Coronary artery (tissue), 2 donors: ENCODE measurements at places on chromosomes 13 and 19.

GRCh38 chr13:30373727-30374126 lies 48.6 kb upstream of the UBE2L5 start:
- DNase-seq = no peak

DNA sequence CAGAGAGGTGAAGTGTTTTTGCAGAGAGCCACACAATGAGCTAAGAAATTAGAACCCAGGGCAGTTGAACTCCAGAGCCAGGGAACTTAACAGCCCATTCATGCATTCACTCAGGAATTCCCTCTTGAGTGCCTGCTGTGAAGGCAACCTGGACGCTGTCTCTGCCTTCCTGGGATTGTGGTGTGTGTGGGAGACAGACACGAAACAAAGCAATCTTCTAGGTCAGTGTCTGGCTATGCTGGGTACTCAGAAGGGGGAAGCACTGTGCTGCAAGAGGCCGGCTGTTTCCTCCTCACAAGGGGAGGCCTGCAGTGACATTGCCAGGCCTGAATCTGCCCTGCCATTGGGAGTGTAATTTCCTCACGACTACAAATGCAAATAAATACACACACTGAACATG lies 9.7 kb downstream of the BCKDHA start:
- no peak for DNase-seq

DNA sequence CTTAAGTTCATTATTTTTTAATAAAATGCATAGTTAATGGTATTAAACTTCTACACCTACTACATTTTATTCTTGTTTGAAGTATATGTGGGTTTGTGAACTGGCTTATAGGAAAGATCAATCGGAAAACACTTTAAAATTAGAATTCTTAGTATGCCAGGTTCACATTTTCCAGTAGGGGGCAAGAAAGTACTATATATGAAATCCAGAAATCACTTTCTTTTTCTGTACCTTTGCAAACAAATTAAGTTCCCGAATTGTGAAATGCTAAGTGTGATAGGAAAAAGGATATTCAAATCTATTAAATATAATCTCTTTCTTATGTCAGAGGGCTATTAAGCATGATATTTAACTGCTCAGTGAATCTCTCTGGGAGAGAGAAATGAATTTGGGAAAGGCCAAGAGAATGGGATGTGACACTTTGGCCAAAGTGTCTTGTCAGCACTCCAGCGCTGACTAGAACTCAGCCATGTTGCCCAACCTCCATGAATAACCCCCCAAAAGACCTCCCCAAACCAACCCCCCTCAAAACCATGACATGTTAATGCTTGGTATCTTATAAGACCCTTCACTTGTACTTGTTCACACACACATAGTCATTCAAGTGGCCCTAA lies 122.6 kb upstream of the SLC10A2 start:
- no peak for DNase-seq

- no peak for DNase-seq
Observed at GRCh38 chr13:98919566-98919965, 58.3 kb downstream of the DOCK9 start.

GRCh38 chr13:34967851-34968562 lies 25.9 kb downstream of the NBEA start:
- DNase-seq = no peak

- no peak for DNase-seq
Observed at GRCh38 chr13:76921516-76921915, 26.8 kb upstream of the ACOD1 start.

DNA sequence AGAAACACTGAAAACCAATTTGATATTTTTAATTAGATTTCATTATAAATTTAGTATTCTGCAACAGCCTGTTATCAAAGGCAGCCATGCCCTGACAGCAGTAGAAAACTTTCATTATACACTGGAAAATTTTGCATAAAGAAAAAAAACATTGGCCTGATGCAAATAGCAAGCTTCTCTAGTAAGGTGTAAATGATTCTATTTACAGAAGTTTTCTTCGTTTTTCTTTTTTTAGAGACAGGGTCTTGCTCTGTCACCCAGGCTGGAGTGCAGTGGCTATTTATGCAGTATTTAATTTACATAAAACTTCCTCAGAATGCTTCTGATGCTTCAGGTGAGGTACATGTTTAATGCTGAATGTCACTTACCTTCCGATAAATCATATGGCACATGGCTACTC lies 67.0 kb downstream of the ABCC4 start:
- DNase-seq = no peak

- no peak for DNase-seq
Observed at GRCh38 chr13:113952151-113952982, 21.5 kb downstream of the C13orf46 start.

DNA sequence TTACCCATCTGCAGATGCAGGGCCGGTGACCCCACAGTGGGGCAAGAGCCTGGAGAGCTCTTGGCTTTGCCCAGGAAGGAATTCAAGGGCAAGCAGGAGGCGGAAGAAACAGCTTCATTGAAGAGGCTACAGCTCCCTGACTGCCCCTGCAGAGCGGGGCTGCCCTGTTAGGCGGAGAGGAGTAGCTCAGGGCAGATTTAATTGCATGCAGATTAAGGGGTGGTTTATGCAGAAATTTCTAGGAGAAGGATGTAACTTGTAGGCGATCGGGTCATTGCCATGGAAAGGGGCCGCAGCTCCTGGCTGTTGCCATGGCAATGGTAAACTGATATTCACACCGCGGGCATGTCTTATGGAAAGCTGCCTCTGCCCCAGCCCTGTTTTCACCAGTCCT lies 94.1 kb downstream of the ATP11A start:
- no peak for DNase-seq

DNA sequence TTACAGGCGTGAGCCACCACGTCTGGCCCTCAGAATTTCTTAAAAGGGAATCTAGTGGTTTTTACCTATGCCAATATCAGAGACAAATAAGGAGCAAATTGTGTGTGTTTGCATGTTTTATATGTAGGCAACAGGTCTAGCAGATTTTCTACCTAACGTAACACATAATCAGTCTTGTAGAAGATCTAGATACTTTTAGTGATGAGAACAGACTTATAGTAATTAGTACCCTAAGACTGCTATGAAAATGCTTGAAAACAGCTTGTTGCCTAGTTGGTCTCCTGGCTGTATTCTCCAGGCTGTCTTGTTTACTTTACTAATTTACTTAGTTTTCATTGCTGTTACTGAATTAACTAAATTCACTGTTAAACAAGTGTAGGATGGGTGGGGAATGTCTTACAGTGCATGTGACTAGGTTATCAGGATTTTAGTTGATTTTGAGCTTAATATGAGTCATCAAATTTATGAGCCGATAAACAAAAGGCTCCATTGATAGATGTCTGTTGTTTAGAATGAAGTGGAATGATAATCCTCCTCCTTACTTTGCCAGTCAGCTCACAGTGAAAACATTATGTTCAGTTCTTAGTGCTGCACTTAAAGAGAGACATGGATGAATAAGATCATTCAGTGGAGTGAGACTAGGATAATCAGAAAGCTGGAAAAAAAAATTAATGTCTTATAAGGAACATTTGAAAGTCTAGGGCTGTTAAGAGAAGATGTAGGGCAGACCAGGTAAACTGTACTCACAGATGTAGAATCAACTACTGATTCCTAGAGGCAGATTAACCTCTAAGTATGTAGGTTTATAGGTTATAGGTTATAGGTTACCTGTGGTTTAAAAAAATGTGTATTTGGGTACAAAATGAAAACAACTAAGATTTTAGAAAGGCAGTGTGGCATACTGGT lies 22.4 kb downstream of the GTF2F2 start:
- no peak for DNase-seq

- no peak for DNase-seq
Observed at GRCh38 chr19:29988351-29988750, 46.3 kb downstream of the URI1 start.

- no peak for DNase-seq
Observed at GRCh38 chr19:45087531-45087930, 5.4 kb upstream of the PPP1R37 start.

GRCh38 chr19:1090731-1091543 lies 4.2 kb downstream of the POLR2E start:
- DNase-seq = no peak

DNA sequence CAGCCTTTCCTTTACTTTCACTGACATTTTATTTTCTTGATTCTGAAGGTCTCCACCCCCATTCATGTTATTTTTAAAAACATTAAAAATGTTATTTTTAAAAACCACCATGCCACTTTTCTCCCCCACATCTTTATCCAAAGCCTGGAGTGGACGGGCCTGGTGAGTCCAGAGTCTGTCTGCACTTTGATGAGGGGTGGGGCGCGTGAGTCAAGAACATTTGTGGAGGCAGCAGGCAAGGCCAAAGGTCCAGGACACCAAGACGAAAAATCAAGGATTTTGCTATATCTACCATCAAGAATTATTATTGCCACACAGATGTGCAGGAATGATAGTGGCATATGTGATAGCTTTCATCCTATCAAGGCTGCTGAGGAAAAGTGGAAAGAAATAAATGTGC lies 224.9 kb downstream of the FGF9 start:
- DNase-seq = no peak

DNA sequence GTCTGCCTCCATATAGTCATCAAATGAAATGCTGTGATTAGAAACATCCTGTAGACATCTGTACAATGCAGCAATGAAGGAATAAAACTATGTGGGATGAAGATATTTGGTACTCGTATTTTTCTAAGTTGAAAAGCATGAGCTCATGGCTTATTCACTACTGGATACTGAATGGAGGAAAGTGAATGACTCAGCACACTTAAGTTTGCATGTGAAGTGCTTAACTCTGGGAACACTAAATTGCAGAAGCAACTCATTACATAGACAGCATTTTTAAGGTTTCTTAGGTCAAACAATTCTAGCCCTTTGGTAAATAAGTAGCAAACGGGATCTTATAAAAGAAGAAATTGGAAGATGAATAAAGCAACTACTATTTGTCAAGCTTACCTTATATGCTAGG lies 429.0 kb upstream of the MIR17HG start:
- no peak for DNase-seq

DNA sequence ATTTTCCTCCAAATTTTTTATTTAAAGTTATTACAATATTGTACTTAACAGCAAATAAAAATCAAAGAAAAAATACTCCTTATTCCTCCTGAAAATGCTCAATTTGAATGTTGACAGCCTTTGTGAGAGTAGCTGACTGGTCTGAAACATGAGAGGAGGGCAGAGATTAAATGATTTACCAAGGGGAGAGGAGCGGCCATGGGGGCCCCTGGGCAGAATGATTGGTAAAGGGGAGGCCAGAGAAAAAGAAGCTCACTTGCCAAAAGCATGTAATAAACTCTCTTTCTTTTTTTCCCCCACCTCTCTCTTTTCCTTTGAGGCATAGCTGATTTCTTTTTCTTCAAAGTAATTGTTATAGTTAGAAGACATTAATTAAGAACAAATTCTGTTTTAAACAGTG lies 30.1 kb upstream of the FNDC3A start:
- no peak for DNase-seq

- no peak for DNase-seq
Observed at GRCh38 chr13:106686163-106686562, 118.2 kb upstream of the ARGLU1 start.

GRCh38 chr19:1312767-1313694 lies 27.4 kb downstream of the EFNA2 start:
- no peak for DNase-seq

DNA sequence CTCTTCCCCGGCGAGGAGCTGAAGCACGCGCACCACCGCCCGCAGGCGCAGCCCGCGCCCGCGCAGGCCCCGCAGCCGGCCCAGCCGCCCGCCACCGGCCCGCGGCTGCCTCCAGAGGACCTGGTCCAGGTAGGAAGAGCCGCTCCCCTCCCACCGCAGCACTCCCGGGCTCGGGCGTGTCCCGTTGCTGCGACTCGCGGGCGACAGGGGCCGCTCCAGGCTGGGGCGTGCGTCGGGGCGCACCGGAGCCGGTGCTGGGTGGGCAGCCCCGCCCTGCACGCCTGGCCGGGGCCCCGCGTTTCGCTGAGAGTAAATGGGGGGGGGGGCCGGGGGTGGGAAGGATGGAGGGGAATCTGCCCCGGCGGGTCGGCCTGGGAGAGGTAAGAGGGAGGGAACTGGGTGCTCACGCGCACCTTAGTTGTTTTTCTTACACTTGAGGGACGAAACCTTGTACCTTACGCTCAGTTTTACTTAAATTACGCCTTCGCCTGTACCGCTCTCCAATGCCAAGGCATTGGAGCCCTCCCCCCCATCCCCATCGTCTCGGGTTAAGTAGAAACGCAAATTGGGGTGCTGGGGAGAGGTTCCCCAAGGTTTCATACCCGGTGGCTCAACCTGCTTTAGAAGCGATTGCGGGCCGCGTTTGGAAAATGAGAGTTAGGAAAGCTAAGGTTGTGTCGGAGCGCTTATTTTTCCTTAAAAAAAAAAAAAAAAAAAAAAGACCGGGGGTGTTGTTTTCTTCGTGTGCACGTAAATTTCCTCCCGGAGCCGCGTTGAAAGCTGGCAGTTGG lies 850 bp downstream of the KLF5 start:
- DNase-seq = no peak

DNA sequence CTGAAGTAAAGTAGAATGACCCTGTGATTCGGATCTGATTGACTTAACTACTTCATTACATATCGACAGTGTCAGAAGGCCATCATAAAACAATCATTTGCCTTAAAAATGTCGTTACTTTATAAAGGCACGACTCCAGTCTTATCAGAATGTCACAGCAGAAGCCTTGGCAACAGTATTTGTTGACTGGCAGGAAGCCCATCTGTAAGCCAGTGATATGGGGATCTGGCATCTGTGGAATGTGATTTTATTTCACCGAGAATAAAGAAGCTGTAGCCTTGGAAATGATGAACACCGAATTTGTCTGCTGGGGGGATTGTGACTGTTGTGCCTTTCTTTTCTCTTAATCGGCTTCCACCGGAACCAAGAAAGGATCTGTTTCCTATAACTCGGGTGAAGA lies 362.5 kb downstream of the TDRD3 start:
- DNase-seq = no peak

GRCh38 chr19:12000152-12000981 lies 35.1 kb downstream of the ZNF433 start:
- no peak for DNase-seq

DNA sequence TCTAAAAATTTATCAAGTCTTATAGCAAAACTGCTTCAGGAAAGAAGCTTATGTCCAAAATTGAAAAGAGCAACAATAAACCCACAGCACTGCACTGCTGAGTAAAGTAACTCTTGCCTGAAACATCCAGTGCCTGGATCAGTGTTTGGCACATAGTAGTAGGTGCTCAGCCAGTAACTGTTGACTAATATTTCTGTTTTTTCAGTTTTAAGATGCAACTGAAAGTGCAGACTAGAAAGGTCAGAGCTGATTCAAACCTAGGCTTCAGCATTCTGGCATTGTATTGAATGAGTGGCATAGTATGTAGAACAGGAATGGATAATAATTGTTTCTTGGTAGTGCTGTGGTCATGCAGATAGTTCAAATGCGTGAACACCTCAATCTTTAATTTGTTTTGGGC lies 67.6 kb downstream of the UBL3 start:
- no peak for DNase-seq

DNA sequence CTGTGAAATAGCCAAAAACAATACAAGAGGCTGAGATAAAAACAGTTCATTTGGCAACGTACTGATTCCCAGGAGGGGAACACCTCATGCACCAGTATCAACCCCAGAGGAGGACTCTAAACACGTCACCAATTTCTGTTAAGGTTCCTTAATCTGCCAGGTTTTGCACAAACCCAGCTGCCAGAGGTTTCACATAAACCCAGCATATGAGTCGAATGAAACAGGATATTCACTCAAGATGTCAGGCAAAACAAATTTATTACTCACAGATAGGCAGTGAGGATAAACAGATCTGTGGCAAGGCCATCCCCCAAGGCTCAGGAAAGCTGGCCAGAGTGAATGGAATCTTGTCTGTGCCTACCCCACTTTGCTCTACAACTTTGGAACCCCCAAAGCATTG lies 210.9 kb downstream of the GPC5 start:
- no peak for DNase-seq
